ENCODE measurements at places on chromosomes 7 and 10.

GRCh38 chr10:132297526-132297925 lies 10.2 kb downstream of the STK32C start:
- DNase-seq = no peak

GRCh38 chr10:95374597-95375209 lies 83.9 kb upstream of the PDLIM1 start:
- peak; percentile 81 for DNase-seq

DNA sequence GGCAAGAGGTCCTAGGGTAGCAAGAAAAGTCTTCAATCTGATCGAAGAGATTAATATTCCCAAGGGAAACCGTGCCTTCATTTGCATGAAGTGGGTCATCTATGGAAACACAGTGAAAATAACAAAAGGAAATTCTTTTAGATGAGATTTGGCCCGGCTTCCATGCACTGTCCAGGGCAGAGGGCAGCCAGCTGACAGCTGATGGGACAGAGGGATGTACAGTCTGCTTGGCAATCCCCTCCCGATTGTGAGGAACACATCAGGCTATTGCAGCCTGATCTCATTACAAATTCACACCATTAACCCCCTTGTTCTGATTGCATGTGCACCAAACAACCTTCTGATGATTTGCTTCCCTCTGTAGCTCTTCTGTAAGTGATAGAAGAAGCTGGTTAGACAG lies 105.3 kb downstream of the FRMD4A start:
- DNase-seq = no peak

- no peak for DNase-seq
Measured at GRCh38 chr7:5692845-5693278, 88.6 kb downstream of the RNF216 start.

GRCh38 chr7:17230099-17230807 lies 68.2 kb upstream of the AHR start:
- no peak for DNase-seq

GRCh38 chr10:120369856-120370276 lies 87.2 kb upstream of the PLPP4 start:
- no peak for DNase-seq

DNA sequence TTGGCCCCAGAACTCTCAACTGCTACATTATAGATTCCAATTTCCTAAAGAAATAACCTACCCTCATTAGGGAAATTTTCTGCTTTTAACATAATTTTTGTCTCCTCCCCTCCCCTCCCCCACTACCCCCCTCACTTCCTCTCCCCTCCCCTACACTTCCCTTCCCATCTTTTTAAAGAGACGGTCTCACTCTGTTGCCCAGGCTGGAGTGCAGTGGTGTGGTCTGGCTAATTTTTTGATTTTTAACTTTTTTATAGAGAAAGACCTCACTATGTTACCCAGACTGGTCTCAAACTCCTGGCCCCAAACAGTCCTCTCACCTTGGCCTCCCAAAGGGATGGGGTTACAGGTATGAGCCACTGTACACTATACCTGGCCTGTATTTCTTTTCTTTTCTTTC lies 30.5 kb upstream of the C1GALT1 start:
- no peak for DNase-seq

- DNase-seq = no peak
Measured at GRCh38 chr10:23325132-23325531, 19.5 kb downstream of the C10orf67 start.

DNA sequence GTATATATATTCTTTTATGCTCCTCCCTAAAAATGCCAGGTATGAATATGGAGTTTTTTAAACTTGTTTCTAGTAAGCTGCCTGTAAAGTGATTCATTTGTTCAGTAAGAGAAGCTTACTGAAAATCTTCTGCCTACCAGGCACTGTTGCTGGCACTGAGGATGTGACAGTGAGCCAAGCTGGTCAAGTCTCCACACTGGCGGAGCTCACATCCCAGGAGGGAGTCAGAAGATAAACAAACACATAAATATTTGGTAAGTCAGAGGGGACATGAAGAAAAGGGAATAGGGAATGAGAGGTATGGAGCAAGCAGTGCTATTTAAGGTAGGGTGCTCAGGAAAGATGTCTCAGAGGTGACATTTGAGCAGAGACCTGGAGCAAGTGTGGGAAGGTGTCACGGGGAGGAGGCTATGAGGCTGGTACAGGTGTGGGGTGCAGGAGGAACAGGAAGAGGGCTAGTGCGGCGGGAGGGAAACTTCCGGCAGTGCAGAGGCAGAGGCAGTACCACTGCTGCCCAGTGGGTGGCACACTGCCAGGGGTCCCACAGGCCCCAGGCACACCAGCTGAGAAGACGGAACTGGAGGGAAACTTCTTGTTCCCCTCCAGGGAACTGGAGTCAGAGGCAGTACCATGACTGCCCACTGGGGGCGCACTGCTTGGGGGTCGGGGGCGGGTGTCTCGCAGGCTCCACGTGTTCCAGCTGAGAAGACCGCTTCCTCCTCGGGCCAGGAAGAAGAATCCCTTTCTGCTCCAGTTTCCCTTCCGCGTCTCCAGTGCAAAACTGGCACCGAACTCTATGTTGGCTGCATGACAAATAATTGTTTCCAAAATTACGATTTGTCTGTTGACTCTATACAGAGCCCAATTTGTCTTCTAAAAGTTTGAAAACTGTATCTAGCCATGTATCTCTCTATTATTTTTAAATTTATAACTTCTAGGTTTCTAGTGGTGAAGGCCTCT lies 161.0 kb downstream of the TEX36 start:
- peak; percentile 15 for DNase-seq

GRCh38 chr7:26136831-26137230 lies 15.2 kb upstream of the NFE2L3 start:
- DNase-seq = no peak
